Activated CD8-positive, alpha-beta memory T cell treated with anti-CD3 and anti-CD28 coated beads for 24 hours (primary cell): ENCODE measurements at places on chromosomes 16 and 17.

DNA sequence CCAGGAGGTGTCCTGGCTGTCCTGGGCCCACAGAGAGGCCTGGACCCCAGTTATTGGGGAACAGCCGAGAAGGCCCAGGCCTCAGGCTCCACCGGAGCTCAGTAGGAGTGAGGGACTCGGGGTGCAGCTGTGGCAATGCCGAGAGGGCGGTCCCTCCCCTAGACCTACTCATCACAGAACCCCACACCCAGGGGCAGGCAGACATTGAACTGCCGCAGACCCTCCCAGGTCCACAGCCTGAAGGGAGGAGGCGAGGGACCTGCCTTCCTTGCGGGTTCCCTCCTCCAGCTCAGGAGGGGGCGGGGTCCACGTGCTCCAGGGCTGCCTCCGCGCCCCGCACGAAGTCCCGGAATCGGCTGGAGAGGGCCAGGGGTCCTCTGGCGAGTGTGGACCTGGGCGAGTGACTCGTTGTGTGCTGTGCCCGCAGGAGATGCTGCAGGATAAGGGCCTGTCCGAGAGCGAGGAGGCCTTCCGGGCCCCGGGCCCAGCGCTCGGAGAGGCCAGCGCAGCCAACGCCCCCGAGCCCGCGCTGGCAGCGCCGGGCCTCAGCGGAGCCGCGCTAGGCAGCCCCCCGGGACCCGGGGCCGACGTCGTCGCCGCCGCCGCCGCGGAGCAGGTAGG lies 3.9 kb downstream of the TBX4 start:
- no peak for DNase-seq

DNA sequence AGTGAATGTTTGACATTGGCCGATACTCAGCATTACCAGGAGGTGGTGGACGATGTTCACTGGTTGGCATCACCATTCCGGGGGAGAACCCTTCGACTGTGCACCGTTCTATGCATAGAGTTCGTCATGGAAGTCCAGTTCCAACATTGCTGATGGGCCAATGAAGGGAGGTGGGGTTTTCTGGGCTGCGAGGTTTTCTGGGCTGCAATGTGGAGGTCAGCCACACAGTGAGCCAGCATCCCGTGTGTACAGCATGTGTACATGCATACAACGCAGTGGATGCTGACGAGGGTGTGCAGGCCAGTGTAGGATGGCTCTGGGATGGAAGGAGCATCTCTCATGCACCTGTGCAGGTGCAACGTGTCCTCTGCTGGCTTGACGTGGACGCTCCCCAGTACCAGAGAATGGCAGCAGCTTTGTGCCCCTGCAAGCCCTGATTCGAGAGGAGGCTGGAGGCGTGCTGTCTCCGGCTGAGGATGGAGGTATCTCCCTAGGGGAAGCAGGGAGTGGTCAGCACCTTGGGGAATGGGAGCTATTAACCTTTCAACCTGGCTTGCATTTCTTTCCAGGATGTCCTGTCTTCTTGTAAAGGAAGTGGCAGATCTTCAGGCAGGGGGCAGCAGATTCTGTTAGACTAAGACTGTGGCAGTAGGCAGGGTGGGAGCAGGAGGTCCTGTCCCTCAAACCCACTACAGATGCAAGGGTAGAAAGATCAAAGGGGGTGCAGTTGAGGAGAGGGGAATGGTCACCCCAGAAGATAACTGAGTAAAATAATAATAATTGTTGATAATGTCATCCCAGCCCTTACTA lies 98.2 kb downstream of the CYLD start:
- DNase-seq: peak; percentile 47

GRCh38 chr16:252366-253337 lies 18.0 kb downstream of the FAM234A start:
- DNase-seq: no peak

DNA sequence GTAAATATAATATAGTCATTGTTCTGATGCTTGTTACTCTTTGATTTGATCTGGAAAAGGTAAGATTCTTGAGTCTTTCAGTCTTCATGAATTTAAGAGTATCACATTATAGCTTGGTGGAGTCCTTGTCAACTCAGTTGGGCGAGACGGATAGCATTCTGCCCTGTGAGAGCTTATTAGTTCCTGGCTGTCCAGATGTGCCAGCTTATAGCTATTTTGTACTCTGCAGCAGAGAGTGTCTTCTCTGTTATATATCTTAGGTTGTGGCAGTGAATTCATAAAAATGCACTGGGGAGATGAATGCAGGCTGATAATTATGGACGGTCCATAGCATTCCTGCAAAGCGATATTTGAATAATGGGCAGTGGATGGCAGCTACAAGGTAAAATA lies 51.0 kb upstream of the CRISPLD2 start:
- no peak for DNase-seq

DNA sequence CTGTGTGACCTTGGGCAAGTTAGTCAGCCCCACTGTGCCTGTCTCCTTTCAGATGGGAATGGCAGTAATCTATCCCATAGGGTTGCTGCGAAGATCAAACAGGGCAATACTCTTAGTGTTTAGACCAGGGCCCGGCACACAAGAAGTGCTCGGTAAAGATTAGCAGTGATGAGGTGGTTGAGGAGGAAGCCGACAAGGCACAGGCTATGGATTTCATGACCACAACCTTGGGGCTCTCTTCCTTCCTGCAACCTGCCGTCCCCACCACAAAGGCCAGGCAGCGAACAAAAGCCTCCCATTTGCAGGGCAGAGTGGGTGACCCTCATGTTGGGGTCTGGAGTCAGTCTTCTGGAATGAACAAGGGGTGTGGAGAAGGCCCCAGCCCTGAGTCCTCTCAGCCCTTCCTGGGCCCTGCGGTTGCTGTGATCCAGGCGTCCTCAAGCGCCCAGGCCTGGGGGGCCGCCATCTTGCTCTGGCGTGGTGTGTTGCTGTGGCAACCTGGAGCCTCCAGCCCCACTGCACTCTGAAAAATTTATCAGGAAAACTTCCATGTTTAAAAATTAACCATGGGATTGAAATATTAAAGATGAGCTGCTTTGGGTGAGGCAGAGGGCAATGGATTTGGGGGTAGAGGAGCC lies 9.8 kb downstream of the ADAM11 start:
- DNase-seq: no peak

GRCh38 chr17:57441270-57441600 lies 184.9 kb downstream of the MSI2 start:
- DNase-seq: no peak

GRCh38 chr17:79071161-79071740 lies 3.4 kb upstream of the ENGASE start:
- no peak for DNase-seq

DNA sequence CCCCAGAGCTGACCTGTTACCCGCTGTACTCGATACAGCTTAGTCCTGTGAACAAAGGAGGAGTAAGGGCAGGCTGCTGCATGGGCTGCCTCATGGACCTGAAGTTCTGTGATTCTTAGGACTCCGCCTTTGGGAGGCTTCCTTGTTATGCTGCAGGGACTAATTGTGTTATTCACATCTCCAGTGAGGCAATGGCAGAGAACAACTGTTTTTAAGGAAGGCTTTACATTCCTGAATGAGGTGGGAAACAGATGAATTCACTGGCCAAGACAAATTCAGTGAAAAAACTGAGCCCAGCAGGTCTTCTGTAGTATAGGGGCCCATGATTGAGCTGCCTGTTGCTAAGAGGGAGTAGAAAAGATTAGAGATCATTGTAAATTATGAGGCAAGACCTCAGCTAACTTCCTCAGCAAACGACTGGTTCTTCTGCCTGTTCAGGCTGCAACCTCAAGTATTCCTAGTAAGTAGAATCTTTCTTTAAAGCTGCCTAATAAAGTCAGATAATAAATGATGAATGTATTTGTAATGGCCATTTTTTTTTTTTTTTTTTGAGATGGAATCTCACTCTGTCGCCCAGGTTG lies 26.3 kb downstream of the ADORA2B start:
- DNase-seq: no peak

- DNase-seq: no peak
Observed at GRCh38 chr17:65365169-65365568, 196.3 kb downstream of the AXIN2 start.

DNA sequence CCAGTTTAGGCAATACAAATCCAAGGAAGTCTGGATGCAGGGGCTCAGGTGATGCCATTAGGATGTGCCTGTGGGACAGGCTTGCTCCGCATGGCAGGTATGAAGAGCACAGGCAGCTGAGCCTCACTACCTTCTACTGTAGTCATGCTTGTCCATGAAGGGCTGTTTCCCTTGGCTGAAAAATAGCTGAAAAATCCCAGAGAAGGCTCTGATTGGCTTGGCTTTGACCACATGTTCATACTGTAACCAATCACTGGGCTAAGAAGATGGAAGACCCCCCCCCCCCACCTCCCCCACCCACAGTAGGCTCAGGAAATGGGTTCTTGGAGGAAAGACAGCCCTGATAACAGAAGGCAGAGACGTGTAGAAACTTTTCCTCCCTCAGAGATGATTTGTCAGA lies 66.5 kb upstream of the LGALS9 start:
- DNase-seq: no peak

GRCh38 chr16:28260193-28260592 lies 32.1 kb upstream of the SBK1 start:
- DNase-seq: no peak

DNA sequence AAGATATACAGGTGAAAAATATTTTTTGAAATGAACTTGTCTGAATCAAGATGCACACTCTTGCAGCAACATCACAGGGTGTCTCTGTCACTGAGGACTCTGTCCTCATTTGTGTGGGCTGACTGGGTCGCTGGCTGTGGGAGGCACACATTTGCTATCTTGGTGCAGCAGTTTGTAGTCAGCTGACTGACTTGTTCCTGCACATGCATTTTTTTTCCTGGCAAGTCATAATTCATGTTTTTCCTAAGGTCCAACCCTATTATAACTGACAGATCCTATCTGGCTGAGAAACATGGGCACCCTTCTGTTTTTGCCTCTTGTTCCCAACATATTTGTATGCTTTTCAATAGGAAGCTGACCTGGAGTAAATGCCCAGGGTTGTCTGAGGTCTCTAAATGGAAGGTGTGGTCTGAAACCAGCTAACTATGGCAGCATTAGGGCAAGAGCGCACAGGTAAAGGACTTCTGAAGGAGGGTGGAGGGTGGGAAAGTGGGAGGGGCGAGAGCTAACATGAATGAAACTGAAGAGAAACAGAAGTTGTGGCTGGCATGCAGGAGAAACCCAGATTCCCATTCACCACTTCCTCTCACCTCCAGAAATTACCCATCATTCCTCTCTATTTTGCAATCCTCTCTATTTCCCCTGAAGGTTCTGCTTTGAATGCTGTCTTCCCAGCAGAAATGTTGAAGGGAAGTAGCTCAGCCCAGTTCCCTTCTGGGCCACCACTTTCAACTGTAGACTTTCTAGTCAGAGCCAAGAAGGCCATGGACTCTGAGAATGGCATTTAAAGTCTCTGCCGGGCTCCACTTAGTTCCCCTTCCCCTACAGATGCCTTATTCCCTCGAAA lies 166.1 kb downstream of the PRKCA start:
- no peak for DNase-seq

GRCh38 chr17:50297407-50297865 lies 23.2 kb downstream of the TMEM92 start:
- peak; percentile 90 for DNase-seq

GRCh38 chr16:27529962-27530361 lies 19.8 kb downstream of the GTF3C1 start:
- DNase-seq: no peak

- peak; percentile 70 for DNase-seq
Observed at GRCh38 chr16:12081048-12081404, 104.5 kb downstream of the SNX29 start.

DNA sequence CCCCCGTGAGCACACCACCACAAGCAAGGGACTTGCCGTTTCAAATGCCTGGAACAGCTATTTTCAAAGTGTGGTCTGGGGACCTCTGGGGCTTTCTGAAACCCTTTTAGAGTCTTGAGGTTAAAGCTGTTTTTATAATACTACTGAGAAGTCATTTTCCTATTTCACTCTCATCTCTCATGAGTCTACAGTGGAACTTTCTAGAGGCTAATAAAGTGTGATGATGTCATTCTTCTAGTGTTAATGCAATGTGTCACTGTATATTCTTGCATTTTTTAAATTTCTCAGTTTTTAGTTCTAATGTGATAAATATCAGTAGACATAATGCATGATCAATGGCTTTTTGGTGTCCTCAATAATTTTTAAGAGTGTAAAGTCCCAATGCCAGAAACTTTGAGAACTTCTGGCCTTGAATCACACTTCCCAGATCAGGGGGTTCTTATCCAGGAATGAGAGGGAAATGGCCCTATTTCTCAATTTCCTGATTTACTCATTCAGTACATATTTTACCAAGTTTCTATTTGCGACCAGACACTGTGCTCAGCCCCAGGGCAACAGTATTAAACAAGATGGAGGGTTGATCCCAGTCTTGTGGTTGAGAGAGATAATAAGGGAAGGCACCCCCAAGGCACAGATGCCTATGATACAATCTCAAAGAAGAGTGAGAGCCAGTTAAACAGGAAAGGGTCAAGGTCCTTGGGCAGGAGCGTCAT lies 444.0 kb downstream of the HS3ST3B1 start:
- DNase-seq: no peak

- peak; percentile 70 for DNase-seq
Observed at GRCh38 chr17:16873174-16874035, 98.5 kb downstream of the TNFRSF13B start.

GRCh38 chr17:40485851-40486521 lies 15.4 kb downstream of the TNS4 start:
- no peak for DNase-seq

- no peak for DNase-seq
Observed at GRCh38 chr16:89150981-89151380, 20.6 kb upstream of the CDH15 start.

- DNase-seq: no peak
Observed at GRCh38 chr16:58636466-58636865, 6.8 kb upstream of the CNOT1 start.

GRCh38 chr16:85437166-85438052 lies 175.7 kb upstream of the GSE1 start:
- no peak for DNase-seq

GRCh38 chr17:32819035-32819434 lies 57.9 kb downstream of the MYO1D start:
- no peak for DNase-seq

- DNase-seq: peak; percentile 98
Observed at GRCh38 chr17:74744714-74745547, 3.5 kb upstream of the NHERF1 start.

DNA sequence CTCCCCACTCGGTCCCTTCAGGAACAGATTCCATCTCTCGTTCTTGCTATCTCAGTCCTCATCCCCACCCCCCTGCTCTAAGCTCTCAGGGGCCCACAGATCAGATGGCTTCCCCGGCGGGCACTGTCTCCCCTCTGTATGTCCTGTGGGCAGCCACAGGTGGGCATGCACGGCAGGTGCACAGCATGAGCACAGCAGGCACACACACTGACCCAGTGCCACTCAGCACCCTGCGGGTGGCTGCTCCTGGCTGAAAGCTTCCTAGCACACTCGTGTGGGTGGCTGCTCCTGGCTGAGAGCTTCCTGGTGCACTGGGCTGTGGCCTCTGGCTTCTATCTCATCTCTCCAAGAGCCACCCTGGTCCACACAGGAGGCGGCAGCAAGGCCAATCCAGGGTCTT lies 44.5 kb upstream of the SMIM36 start:
- DNase-seq: no peak

- no peak for DNase-seq
Observed at GRCh38 chr17:8455665-8456209, 20.1 kb downstream of the NDEL1 start.
